ENCODE measurements at places on chromosomes 3 and 15. TPM values are rescaled to one million over a fixed set of nuclear protein-coding genes. Genes with fewer than 3 reads are reported as not detected.
A peak's percentile ranks its signal among the peaks of the same experiment; 100 is the strongest.

DNA sequence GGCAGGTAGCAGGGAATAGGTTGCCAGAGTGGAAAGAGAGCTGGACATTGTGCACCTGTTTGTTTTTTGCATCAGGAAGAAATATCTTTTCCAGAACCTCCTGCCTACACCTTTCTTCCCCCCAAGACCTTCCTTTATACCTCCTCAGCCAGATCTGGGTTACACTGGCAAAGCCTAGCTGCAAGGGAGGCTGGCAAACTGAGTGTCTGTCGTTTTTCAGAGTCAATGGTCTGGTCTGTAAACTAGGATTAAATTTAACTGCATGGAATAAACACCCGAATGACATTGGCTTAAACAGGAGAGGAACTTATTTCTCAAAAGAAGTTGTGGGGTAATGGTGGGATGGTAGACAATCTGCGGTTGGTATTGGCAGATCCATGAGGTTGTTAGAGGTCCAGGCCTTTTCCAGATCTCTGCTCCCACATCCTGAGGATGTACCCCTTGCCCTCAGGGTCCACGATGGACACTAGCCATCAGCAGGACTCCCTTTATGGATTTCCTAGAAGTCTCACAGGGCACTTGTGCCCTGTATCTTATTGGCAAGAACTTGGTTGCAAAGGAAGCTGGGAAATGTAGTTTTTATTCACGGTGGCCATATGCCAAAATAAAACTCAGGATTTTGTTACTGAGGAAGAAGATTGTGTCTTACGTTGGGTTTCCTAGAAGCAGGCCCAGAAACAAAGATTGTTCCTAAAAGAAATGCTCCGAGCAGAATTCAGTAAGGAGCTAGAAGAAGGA lies 3.2 kb upstream of the RARRES1 start:
- no peak for DNase-seq

GRCh38 chr3:17356585-17356984 lies 385.8 kb downstream of the TBC1D5 start:
- no peak for DNase-seq

Gene AP3B2
- not detected for total RNA-seq

- DNase-seq: no peak
Observed at GRCh38 chr15:85361323-85361722, 19.1 kb upstream of the AKAP13 start.

DNA sequence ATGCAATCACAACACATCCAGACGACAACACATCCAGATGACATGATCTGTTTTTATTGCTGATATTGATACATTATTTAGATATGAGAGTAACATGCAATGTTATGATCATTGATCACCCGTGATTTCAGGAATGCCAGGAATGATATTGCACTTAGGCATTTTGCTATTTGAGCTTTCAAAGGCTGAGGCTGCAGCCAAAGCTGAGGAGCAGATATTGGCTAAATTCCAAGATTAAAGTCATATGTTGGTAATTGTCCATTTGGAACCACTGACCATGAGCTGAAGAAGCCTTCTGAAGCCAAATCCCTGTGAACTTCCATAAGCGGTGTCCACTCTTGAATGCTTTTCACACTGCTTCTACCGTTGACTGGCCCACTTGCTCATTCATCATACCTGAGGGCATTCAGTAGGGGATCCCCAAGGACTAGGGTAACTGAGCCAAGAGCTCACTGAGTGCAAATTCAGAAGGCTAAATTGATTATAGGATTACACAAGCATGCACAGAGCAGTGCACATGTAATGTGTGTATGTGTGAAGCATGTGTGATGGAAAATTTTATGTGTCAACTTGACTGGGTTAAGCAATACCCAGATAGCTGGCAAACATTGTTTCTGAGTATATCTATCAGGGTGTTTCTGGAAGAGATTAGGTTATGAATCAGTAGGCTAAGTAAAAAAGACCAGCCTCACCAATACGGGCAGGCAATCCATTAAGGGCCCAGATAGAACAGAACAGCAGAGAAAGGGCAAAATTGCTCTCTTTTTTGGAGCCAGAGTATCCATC lies 92.1 kb upstream of the PLAAT1 start:
- no peak for DNase-seq

- no peak for DNase-seq
Observed at GRCh38 chr15:34768530-34768929, 13.7 kb upstream of the GJD2 start.

GRCh38 chr3:183253528-183254486 lies 754 bp downstream of the B3GNT5 start:
- peak; percentile 52 for DNase-seq

Measured in activated naive CD8-positive, alpha-beta T cell treated with anti-CD3 and anti-CD28 coated beads, Interleukin-2, amount 10 ng/mL, durations not matched to agents 7 days and 5 days (primary cell).